Endothelial cell (in vitro differentiated cells): ENCODE measurements at places on chromosomes 11 and 22.

GRCh38 chr11:86592659-86593451 is 79.6 kb downstream of the ME3 start:
- DNase-seq, result peak; percentile 52

DNA sequence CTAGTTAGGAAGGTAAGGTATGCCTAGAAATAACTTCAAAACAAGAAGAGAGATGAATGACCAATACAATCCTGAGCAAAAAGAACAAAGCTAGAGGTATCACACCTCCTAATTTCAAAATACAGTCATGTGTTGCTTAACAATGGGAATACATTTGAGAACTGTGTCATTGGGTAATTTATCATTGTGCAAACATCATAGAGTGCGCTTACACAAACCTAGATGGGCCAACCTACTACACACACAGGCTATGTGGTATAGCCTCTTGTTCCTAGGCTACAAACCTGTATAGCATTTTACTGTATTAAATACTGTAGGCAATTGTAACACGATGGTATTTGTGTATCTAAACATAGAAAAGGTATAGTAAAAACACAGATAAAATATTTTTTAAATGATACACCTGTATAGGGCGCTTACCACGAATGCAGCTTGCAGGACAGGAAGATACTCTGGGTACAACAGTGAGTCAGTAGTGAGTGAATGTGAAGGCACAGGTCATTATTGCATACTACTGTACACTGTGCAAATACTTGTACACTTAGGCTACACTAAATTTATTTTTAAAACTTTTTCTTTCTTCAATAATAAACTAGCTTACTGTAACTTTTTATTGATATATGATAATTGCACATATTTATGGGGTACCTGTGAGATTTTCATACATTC is 48.2 kb downstream of the STK33 start:
- no peak for DNase-seq

- DNase-seq, result no peak
These were observed 54.8 kb downstream of the PTPRJ start for GRCh38 chr11:48034926-48035871.

- DNase-seq, result no peak
These were observed 85.2 kb upstream of the IGLL5 start for GRCh38 chr22:22802339-22802970.

DNA sequence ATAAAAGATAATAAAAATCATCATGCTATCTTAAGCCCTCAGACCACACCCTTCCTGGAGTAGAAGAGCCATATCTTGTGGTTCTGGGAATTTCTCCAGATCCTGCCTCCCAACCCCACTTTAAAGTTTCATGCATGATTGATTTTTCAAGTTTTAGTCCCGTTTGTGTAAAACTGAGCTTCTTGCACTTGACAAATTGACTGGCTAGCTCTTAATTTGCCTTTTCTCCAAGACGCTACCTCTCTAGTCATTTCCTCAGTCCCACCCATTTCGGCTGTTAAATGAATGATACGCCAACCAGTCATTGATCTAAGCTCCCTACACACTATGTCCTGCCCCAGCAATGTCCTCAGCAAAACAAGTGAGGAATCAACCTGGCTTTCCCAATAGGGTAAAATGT is 71.8 kb upstream of the TEAD1 start:
- DNase-seq, result no peak

- no peak for DNase-seq
These were observed 173.9 kb downstream of the DDX10 start for GRCh38 chr11:108838792-108839105.

DNA sequence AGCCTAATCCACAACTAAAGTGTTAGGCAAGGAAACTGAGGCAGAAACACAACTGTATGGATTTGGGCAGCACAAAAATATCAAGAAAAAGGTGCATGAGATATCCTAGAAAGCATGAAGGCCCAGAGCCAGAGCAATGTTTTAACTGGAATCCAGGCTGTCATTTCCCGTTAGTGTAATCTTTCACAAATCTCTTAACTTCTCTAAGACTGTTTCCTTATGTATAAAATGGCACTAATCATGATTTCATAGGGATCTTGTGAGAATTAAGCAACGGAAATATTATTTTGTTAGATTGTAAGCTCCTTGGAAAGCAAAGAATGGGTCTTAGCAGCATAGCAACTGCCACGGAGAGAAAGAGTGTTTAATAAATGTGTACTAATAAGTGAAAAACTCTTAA is 14.7 kb upstream of the SYTL2 start:
- no peak for DNase-seq

GRCh38 chr22:49883294-49883640 is 29.6 kb downstream of the ZBED4 start:
- no peak for DNase-seq

DNA sequence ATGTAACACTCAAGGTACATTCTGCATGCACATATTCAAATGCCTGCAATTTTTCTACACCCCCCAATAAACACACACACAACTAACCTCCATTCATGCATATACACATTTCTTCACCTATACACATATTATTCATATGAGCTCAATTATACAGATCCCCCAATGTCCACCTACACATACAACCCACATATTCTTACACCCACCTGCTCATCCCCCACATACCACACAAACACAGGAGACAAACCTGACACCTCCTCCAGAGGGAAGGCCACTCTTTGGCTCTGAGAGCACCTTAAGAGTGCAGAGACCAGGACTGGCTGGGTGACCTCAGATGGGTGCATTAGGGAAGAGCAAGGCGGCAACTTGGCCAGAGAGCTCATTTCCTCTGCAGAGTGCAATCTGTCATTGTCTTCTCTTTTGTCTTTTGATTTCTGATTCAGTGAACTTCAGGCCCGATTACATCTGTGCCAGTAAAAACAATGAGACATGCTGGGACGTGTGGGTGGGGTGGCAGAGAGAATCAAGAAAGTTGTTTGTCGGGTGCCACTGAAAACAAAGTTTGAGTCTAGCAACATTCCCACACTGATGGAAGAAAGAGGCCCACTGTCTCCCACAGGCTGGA is 208.4 kb downstream of the NXPE2 start:
- no peak for DNase-seq
